ENCODE measurements at places on chromosomes 7 and 10.

GRCh38 chr7:120959929-120960484 lies 9.4 kb downstream of the ING3 start:
- DNase-seq = no peak

DNA sequence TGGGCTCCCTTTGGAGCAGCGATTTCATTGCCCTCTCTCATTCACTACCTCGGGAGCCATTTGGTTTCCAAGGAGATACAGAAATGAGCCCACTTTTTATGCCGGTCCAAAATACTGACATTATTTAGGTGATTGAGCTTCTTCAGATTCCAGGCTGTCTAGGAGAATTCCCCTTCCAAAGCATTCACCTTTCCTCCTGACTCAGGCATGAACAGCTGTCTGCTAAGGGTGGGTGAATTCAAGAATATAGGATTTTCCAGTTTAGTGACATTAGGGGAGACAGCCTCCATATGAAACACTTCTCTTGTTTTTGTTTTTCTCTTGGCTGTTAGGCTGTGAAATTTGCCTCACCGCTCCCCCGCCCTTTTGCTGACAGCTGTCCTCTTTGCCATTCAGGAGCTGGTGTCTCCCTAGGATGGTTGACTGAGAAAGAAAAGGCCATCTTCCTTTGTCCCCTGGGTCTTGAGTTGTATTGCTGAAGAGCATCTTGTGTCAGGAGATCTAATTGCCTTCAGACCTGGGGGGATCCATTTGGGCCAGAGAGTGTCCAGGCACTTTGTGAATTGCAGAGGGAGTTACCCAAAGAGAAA lies 56.7 kb downstream of the LRRC4 start:
- DNase-seq = no peak

DNA sequence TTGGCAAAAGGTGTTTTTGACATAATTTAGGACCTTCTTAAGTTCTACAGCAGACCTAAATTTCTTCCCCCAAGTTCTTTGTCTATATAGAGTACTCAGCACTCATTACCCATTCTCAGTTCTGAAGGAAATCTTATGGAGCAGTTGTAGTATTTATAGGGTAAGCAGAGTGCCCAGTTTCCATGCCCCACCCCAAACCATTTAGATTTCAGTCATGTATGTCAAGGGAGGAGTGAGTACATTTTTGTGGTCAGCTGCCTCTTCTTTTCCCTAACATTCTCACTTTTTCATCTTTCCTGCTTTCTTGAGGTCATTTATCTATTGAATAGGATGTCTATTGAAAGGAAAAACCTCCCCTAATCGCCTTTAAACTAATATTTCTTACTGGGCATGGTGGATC lies 83.3 kb downstream of the KAT6B start:
- DNase-seq = no peak

DNA sequence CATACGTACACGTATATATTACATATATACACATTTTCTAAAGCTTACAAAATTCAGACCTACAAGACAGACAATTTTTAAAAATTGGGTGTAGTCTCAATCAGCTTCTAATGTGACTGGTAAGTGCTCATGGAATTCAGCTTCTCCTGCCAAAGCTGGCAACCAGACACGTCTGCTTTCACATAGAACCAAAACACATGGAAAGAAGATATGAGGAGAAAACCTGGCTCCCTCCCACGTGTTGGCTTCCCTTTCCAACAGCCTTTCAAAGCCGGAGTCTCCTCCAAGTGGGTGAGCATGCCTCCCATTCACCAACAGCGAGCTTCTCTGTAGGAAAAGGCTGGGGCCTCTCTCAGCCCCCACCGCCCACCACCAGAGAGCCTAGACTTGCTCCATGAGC lies 33.4 kb downstream of the CDCA7L start:
- DNase-seq = no peak

GRCh38 chr7:138491612-138492386 lies 31.7 kb downstream of the TRIM24 start:
- no peak for DNase-seq

DNA sequence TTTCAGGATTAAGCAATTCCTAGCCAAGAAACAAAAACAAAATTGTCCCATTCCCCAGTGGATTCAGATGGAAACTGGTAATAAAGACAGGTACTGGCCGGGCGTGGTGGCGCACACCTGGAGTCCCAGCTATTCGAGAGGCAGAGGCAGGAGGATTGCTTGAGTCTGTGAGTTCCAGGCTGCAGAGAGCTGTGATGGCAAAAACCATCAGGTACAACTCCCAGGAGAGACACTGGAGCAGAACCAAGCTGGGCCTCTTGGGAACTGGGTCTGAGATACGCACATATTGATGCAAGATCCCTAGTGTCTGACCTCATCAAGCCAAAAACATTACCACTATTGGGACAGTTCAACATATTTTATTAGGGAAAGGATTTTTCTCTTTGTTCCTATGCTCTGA lies 84.0 kb upstream of the ANLN start:
- DNase-seq = no peak

- DNase-seq = no peak
These were observed 26.3 kb upstream of the CAPZA2 start for GRCh38 chr7:116836048-116836447.

- DNase-seq = no peak
These were observed 539 bp downstream of the PTCD1 start for GRCh38 chr7:99437946-99438572.

- DNase-seq = peak; percentile 56
These were observed 142.0 kb downstream of the PTPN20 start for GRCh38 chr10:47053081-47053798.

DNA sequence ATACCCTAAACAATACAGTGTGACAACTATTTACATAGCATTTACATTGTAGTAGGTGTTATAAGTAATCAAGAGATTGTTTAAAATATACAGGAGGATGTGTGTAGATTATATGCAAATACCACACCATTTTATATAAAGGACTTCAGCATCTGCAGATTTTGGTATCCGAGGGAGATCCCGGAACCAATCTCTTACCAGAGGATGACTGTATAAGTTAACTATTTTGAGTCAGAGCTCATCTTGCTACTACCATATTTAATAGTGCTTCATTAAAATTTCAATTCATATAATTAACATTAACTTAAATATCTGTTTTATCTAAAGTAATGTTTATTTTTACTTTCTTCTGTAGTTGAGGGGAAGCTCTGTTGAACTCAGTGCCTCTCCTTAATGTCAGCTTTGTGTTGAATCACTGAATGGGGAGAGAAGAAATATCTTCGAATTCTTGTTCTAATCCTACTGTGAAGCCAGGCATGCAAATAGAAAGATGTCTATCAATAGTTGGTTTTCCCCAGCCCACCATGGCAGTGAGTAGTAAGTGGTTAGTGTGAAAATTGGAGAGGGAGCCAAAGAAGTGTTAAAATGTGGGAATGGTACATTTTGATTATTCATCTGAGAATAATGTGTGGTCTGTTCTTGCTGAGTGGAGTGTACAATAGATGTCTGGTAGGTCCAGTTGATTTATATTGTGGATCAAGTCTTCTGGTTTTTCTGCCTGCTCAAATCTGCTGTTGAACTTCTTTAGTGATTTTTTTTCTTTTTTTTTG lies 90.1 kb upstream of the CYP26C1 start:
- no peak for DNase-seq

DNA sequence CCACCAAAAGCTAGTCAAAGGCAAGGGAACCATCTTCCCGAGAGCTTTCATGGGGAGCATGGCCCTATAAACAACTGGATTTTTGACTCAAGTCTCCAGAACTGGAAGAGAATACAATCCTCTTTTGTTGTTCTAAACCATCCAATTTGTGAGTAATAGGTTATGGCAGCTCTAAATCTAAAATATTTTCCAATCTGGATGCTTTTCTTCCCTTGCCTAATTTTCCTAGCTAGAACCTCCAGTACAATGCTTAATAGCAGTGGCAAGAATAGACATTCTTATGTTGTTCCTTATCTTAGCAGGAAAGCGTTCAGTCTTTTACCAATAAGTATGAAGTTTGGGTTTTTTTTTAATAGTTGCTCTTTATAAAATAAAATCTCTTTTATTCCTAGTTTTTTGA lies 66.7 kb downstream of the AKR1E2 start:
- no peak for DNase-seq

GRCh38 chr10:121754666-121755065 lies 156.4 kb upstream of the FGFR2 start:
- DNase-seq = no peak

GRCh38 chr10:75101416-75102251 lies 9.8 kb upstream of the SAMD8 start:
- no peak for DNase-seq

GRCh38 chr7:24229481-24230226 lies 54.3 kb upstream of the NPY start:
- no peak for DNase-seq

DNA sequence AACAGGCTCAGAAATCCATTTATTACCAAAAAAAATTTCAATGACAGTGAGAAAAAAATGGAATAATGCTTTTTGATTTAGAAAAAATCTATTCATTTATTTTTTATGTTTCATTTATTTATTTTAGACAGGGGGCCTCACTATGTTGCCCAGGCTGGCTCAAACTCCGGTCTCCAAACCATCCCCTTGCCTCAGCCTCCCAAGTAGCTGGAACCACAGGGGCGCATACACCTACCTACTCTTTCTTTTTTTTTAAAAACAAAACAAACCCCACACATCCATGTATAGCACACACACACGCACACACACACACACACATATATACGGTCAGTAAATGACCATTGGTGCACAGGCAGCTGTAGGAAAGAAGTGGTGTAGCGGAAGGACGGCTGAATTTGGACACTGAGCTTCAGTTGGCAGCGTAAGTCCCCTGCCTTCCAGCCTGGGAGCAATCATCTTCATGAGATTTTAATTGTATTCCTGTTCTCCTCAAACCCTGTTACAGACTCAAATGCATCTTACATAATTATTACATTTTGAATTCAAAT lies 28.8 kb downstream of the ARL4A start:
- DNase-seq = no peak

DNA sequence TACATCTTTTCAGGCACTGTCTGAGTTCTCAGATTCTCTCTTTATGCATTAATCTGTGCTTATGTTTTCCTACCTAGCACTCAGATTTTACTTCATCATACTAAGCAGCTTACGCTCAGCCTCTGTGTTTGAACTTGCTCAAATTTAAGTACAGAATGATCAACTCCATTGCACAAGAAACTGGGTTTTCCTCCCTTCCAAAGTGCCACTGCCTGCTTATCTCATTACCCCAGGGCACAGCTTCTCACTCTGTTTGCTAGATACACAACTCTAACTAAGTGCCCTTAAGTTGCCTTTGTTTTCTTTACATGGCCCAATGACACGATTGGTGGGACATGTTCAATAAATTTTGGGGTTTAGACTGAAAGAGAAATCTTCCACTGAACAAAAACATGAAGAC lies 267.7 kb downstream of the GFRA1 start:
- no peak for DNase-seq

DNA sequence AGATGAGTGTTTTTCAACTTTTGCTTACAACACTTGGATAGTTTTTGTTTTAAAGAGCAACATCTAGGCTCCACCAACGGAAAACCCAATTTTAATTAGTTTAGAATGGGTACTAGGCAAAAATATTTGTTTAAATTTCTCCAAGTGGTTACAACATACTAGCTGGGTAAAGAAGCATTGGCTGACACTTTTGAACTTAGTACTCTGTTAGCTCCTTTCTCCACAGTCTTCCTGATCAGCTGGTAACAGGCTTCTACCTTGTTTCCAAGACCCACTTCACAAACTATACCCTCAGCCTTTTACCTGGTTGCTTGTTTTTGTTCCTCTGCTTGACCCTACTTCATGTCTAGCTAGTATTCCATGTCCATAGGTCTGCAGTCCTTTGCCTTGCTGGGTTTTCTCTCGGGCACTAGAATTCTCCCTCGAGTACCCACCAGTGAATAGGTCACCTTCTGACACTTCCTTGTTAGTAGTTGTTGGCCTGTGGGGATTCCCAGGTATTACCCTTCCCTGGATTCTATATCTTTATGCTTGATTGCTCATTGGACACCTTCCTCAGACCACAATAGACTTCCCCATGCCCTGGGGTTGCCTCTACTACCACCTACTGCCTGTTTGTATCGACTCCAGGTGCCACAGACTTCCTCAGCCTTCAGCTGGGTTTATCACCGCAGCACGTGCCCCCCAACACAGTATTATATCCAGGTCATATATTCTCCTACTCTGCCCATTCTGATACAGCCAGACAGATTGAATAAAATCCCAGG lies 42.0 kb downstream of the PRPS1L1 start:
- DNase-seq = no peak

- no peak for DNase-seq
These were observed 465.6 kb upstream of the VSTM2A start for GRCh38 chr7:54076616-54077015.

- no peak for DNase-seq
These were observed 520.0 kb downstream of the PARD3 start for GRCh38 chr10:34295142-34295548.

DNA sequence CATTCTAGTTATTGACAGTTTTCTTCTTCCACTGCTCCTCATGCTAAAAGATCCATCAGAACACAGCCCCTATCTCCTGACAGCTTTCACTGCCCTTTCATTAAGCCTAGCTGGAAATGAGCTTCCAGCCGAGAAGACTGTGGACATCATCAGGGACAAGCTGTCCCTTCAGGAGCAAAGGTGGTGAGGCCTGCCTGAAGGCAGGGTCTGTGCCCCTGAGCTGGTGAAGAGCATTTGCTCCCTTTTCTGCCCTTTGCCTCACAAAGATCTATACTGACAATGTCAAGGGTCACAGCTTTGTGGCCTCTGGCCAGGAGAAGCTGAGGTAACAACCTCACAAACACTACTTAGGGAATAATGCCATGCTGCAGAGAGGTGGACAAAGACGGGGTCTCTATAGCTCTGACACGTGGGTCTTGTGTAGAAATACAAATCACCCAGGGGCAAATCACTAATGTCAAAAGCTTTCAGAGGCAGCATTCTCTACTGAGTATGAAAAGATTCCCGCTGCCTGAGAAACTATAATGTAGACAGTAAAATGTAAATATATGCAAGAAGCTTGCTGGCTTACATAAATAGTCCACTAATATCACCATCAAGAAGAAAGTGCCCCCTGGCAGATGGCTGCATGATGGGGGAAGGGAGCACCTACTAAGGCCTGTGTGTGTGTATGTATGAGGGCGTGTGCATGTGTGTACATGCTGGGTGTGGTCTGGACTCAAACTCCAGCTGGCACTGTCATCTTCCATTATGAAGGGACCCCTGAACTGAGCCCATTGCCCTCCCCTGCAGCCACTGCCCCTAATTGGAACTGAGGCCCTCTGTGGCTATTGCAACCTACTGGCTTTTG lies 55.8 kb downstream of the HBP1 start:
- DNase-seq = no peak

DNA sequence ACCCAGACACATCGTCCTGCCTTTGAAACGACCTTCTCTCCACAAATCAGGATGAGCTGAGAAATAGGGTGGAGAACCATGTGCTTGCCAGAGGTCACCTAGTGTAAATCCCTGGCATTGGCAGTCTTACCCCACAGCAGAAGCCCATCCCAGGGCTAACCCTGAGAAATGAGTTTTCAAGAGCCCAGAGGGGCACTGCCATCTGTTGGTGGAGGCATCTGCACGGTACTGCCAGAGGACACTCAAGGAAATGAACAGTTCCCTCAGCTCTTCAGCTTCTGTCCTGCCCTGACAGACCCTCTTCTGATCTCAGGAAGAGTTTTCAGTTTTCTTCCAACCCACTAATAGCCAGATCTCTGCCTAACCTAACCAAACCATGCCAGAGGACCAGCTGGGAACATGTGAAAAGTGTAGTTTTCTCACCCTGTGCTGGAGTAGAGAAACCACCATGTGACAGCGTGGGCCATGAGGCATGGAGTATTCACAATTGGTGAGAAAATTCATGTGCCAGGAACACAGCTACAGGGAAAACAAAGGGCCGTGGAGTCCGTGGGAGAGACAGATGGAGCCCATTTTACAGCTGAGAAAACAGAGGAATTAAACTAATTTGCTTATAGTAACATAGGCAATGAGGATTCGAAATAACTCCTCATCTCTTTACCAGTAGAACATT lies 37.7 kb upstream of the ITPRID1 start:
- no peak for DNase-seq
